Retina (tissue), 1 donor: ENCODE measurements at places on chromosomes 1 and 21.

DNA sequence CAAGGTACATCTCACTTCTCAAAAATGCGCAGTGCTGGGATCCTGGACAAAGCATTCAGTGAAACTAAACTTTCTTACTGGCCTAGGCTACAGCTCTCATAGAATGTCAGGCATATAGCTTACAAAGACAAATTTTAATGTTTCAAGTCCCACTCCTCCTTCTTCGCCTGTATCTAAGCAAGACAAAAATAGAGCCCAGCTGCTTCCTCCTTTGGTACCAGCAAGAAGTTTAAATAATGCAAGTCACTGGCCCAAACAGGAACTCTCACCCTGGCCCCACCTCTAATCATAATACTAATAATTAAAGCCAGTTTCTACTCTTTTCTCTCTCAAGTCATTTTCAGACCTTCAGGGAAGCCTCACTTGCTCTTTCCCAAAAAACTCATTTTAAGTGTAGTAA is 1267.9 kb downstream of the MRPL39 start:
- no peak for DNase-seq

- DNase-seq: no peak
Measured at GRCh38 chr1:29801561-29801973, 565.2 kb downstream of the PTPRU start.

DNA sequence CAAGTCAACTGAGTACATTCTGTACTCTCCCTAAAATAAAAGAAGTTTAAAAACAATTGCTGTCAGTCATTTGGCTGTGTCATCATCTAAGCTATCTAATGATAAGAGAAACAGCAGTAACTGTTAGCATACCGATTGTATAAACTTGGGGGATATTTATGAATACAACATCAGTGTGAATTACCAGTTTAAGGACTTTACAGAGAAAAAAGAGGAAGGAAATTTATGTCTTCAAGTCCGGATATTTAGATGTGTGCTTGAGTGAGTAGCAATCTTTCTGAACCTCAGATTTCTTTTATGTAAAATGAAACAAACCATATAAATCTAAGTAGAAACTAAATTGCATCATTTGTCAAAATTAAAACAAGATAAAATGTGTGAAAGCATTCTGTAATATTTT is 1557.0 kb downstream of the MRPL39 start:
- DNase-seq: no peak

- DNase-seq: peak; percentile 84
Measured at GRCh38 chr1:64136752-64137411, 66.5 kb upstream of the UBE2U start.

- no peak for DNase-seq
Measured at GRCh38 chr1:51907079-51907702, 28.7 kb upstream of the NRDC start.

DNA sequence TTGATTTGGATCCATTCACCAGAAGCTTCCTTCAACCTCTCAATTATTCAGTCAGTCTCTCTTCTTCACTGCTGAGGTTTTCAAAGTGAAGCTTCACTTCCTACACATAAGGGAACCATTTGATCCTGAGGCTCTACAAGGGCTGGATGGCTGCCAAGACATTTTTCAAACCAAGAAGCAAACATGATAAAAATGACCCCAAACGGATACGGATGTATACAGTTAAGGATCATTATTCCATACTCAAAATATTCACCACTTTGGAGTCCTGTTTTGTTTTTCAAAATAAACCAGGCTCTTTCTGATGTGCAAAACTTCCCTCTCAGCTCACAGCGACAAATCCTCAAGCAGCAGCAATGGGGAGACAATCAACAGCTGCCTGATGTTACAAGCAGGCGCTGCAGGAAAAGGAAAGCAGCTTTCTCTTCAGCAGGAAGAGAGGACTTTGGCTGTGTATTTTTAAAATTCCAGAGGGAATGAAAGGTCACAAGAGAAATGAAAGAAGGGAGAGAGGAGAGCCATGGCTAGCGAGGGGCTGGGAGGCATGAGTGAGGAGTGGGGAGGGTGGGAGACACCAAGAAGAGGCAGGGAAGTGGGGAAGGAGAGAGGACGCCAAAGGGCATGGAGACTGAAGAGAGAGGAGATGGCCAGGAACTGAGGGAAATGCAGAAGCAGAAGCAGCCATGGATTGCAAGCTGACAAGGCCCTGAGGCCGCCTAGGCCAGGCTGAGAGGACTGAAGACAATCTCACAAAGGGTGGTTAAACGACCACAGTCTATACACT is 145.4 kb downstream of the SLC45A1 start:
- DNase-seq: peak; percentile 48

DNA sequence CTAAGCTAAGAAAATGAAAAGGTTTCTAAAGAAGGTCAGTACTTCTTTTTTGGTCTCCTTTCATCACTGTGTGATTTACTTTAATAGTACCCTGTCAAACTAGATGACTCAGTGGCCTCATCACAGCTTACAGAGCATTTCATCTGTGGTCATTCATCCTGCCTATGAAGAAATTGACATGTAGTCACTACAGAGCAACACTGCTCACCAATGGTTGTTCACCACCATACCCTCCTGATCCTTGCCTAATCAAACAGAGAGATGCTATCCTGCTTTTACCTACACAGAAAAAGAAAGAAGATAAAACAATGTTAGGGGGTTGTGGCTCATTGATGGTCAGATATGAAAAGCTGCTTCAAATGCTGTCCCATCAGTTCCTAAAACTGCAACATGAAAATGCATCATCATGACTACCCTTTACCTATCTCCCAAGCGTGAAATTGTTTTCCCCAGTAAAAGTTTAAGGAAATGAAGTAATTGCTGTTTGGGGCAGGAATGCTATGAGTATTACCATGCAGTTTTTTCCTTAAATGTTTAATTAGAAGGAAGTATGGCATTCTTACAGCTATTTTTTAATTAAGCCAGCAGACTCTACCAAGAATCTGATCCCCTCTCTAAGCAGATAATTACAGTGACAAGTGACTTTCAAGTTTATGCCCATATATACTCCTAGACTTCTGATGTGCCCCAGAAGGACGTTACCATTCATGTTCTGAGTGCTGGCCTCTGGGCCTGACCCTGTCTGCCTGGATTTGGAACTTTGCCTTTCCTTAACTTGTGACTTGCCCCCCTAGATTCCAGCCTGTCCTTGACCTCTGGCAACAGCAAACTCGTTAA is 46.1 kb upstream of the FBXO28 start:
- no peak for DNase-seq

DNA sequence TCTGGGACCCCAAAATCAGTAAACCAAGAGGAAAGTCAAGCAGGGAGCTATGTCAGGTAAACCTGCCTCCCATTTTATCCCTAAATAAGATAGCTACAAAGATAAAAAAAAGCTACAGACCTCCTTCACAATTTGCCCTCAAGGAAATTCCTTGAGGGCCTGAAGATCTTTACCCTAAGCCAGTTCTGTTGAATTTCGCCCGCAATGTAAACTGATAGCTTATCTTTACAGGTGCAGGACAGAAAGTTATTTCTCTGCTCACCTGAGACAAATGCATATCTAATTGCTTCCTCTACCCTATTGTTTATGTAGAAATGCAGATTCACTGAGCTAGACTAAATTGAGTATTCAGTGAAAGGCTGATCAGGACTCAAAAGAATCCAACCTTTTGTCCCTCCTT is 153.4 kb upstream of the CHRM3 start:
- no peak for DNase-seq

- DNase-seq: no peak
Measured at GRCh38 chr21:43034826-43035225, 40.8 kb downstream of the CBS start.

DNA sequence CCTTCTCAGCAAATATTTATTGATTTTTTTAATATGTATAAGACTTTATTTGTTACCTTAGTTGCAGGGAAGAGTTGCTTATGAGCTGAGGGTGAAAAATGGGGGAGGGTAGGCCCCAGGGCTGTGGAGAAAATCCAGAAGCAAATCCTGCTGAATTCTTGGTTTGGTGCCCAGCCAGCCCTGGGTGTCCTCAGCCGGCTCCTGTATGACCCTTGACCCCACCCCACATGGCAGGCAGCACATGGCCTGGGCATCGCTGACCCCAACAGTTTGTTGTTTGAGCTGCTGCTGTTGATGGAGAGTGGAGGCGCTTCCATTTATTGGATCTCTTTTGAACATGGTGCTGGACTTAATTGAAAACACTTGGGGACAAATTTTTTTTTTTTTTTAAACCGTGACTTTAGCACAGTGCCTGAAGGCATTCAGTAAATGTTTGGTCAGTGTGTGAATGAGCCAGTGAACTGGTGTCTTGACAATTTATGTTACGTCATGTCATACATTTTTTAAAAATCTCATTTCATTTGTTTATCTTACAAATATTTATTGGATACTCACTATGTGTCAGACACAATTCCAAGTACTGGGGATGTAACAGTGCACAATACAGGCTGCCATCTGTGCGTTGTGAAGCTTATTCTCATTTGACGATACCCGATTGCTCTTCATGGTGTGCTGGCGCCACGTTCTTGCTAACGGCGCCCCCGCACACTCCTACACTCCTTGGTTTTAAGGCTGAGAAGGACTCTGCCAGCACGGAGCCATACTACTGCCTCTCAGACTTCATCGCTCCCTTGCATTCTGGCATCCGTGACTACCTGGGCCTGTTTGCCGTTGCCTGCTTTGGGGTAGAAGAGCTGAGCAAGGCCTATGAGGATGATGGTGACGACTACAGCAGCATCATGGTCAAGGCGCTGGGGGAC is 98.8 kb downstream of the MTR start:
- DNase-seq: no peak
